Osteoblast (primary cell): ENCODE measurements at places on chromosomes 7 and 10.

- no peaks in the 10 kb centered on the region for H3K27me3 ChIP-seq
- no peak overlapping the region for H3K4me3 ChIP-seq
- H3K27ac ChIP-seq, result no peak overlapping the region
Measured at GRCh38 chr7:17444673-17445072, 146.2 kb downstream of the AHR start.

DNA sequence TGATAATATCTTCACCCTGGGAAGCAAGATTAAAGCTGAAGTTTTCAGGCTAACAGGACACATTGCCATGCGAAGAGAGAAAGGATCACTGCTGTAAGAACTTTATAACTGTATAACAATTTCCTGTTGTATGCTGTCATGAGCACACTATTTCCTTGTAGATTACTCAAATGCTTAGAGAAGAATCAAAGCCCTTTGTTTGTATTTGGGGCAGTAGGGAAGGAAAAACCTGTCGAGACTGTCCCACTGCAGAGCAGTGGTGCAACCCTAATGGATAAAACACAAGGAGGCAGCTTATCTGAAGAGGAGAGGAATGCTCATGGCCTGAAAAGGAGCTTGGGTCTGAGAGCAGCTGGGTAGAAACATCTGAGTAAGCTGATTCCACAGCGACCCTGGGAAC is 327.7 kb upstream of the NPSR1 start:
- H3K27ac ChIP-seq, result no peak overlapping the region
- no peak for DNase-seq
- no peaks in the 10 kb centered on the region for H3K27me3 ChIP-seq
- H3K4me3 ChIP-seq, result no peak overlapping the region
- H3K36me3 ChIP-seq, result no peaks in the 10 kb centered on the region
- H3K4me1 ChIP-seq, result no peaks in the 10 kb centered on the region

- DNase-seq, result peak; percentile 77
- H3K4me3 ChIP-seq, result no peak overlapping the region
- no peaks in the 10 kb centered on the region for H3K36me3 ChIP-seq
- peak overlapping the region; percentile 23 for H3K27ac ChIP-seq
- no peaks in the 10 kb centered on the region for H3K27me3 ChIP-seq
Measured at GRCh38 chr10:121823993-121824463, 103.8 kb downstream of the ATE1 start.

DNA sequence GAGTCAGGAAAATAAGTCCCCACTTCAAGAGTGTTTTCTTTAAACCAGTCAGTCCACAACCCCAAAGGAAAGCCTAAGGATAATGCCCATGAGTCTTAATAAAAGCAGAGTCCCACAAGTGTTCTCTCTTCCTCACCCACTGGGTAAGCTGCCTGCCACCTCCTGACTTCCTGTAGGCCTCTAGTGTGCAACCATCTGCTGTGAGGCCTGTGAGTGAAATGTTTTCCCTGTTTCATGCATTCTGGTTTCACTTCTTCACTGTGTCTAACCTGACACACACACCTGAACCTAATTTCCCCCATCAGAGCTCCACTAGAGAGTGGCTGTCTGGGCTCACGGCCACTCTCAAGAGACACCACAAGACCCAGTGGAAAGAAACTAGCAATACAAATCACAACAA is 38.9 kb upstream of the GDF10 start:
- peaks cover 10% of the 10 kb centered on the region for H3K4me1 ChIP-seq
- no peak overlapping the region for H3K27ac ChIP-seq
- H3K4me3 ChIP-seq, result no peak overlapping the region
- peaks cover 18% of the 10 kb centered on the region for H3K27me3 ChIP-seq

- H3K4me3 ChIP-seq, result no peak overlapping the region
- H3K4me1 ChIP-seq, result peaks cover 6% of the 10 kb centered on the region
- H3K36me3 ChIP-seq, result no peaks in the 10 kb centered on the region
Measured at GRCh38 chr7:137032436-137032835, 164.0 kb downstream of the CHRM2 start.

GRCh38 chr10:29304264-29304994 is 15.6 kb downstream of the LYZL1 start:
- peak overlapping the region; percentile 50 for H3K27ac ChIP-seq
- no peaks in the 10 kb centered on the region for H3K36me3 ChIP-seq
- H3K4me1 ChIP-seq, result peaks cover 13% of the 10 kb centered on the region
- H3K4me3 ChIP-seq, result peak overlapping the region; percentile 38

GRCh38 chr7:39453743-39454355 is 112.4 kb upstream of the YAE1 start:
- peaks cover 3% of the 10 kb centered on the region for H3K4me1 ChIP-seq
- DNase-seq, result peak; percentile 44
- H3K36me3 ChIP-seq, result no peaks in the 10 kb centered on the region
- H3K4me3 ChIP-seq, result no peak overlapping the region

- H3K27ac ChIP-seq, result peak overlapping the region; percentile 33
- H3K27me3 ChIP-seq, result no peaks in the 10 kb centered on the region
- peak; percentile 32 for DNase-seq
- no peak overlapping the region for H3K4me3 ChIP-seq
- no peaks in the 10 kb centered on the region for H3K36me3 ChIP-seq
Measured at GRCh38 chr10:17059197-17059688, 70.4 kb downstream of the CUBN start.

GRCh38 chr10:113239566-113240350 is 289.7 kb downstream of the TCF7L2 start:
- H3K4me3 ChIP-seq, result no peak overlapping the region
- peaks cover 40% of the 10 kb centered on the region for H3K27me3 ChIP-seq
- no peaks in the 10 kb centered on the region for H3K36me3 ChIP-seq
- H3K27ac ChIP-seq, result no peak overlapping the region

- no peak overlapping the region for H3K27ac ChIP-seq
- DNase-seq, result peak; percentile 39
- no peak overlapping the region for H3K4me3 ChIP-seq
- H3K4me1 ChIP-seq, result peaks cover 13% of the 10 kb centered on the region
- H3K27me3 ChIP-seq, result no peaks in the 10 kb centered on the region
Measured at GRCh38 chr10:75238182-75239095, 2.7 kb upstream of the COMTD1 start.

DNA sequence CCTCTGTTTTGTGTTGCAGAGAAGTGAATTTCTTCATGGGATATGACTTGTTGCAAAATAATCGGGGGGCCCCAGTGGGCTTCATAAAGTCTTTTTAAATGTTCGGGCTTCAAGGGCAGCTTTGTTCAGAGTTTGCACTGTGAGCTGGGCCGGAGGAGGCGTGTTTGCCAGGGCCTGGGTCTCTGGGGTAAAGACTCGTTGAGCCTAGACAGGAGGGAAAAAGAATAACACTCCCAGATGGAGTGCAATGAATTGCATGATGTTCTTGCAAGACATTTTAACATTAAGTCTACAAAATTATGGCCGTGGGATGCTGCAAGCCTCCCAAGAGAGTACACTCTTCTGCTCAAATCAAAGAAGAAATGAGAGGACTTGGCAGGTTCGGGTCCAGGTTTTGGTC is 23.6 kb downstream of the BMPER start:
- H3K27me3 ChIP-seq, result no peaks in the 10 kb centered on the region
- peaks cover 21% of the 10 kb centered on the region for H3K4me1 ChIP-seq
- H3K4me3 ChIP-seq, result no peak overlapping the region

GRCh38 chr7:44769776-44770294 is 21.2 kb downstream of the ZMIZ2 start:
- peak; percentile 76 for DNase-seq
- H3K27ac ChIP-seq, result no peak overlapping the region
- H3K4me3 ChIP-seq, result peak overlapping the region; percentile 58
- H3K4me1 ChIP-seq, result peaks cover 11% of the 10 kb centered on the region
- peaks cover 23% of the 10 kb centered on the region for H3K36me3 ChIP-seq

DNA sequence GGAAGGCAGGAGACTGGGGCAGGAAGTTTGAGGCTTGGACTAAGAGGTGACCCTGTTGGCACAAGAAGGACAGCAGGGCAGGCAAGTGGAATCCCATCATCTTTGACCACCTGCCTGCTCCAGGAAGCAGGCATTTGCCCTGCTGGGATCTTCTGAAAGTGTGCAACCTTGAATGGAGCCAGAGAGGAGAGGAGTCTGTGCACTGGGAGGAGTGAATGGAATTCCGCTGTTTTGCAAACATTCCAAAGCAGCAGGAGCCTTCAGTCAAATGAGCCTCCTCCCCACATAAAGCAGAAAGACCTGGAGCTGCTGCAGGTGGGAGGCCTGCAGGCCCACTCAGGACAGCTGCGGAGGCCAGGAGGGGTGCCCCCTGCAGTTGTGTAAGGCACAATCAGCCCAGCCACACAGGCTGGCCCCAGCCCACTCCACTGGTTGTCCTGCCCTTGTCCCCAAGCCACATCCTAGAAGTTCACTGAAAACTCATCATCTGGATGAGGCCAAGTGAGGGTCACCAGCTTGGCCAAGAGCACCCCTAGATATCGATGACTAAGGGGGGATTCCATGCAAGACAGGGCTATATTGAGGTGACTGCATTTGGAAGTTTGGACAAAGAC is 249.5 kb downstream of the RPS24 start:
- no peak overlapping the region for H3K27ac ChIP-seq
- no peak for DNase-seq
- H3K27me3 ChIP-seq, result no peaks in the 10 kb centered on the region
- no peaks in the 10 kb centered on the region for H3K4me1 ChIP-seq

GRCh38 chr7:85054306-85054705 is 132.6 kb downstream of the SEMA3D start:
- DNase-seq, result no peak
- no peak overlapping the region for H3K27ac ChIP-seq
- H3K4me1 ChIP-seq, result no peaks in the 10 kb centered on the region
- H3K4me3 ChIP-seq, result no peak overlapping the region
- H3K36me3 ChIP-seq, result no peaks in the 10 kb centered on the region

- H3K36me3 ChIP-seq, result no peaks in the 10 kb centered on the region
- no peaks in the 10 kb centered on the region for H3K4me1 ChIP-seq
- H3K27ac ChIP-seq, result no peak overlapping the region
- DNase-seq, result no peak
- H3K27me3 ChIP-seq, result no peaks in the 10 kb centered on the region
Measured at GRCh38 chr10:1923586-1923985, 186.3 kb upstream of the ADARB2 start.

GRCh38 chr10:62618576-62619412 is 185.7 kb upstream of the ADO start:
- H3K36me3 ChIP-seq, result no peaks in the 10 kb centered on the region
- no peak overlapping the region for H3K4me3 ChIP-seq
- H3K27ac ChIP-seq, result peak overlapping the region; percentile 45
- H3K27me3 ChIP-seq, result no peaks in the 10 kb centered on the region
- peaks cover 24% of the 10 kb centered on the region for H3K4me1 ChIP-seq

GRCh38 chr7:139931190-139931934 is 102.3 kb downstream of the TBXAS1 start:
- no peak overlapping the region for H3K27ac ChIP-seq
- H3K36me3 ChIP-seq, result no peaks in the 10 kb centered on the region
- no peak overlapping the region for H3K4me3 ChIP-seq
- H3K27me3 ChIP-seq, result no peaks in the 10 kb centered on the region

GRCh38 chr7:150877536-150877935 is 25.2 kb downstream of the AOC1 start:
- H3K27me3 ChIP-seq, result no peaks in the 10 kb centered on the region
- H3K27ac ChIP-seq, result no peak overlapping the region
- H3K4me1 ChIP-seq, result no peaks in the 10 kb centered on the region

GRCh38 chr10:89609833-89610346 is 35.2 kb downstream of the PANK1 start:
- no peaks in the 10 kb centered on the region for H3K4me1 ChIP-seq
- peaks cover 8% of the 10 kb centered on the region for H3K36me3 ChIP-seq
- no peaks in the 10 kb centered on the region for H3K27me3 ChIP-seq
- no peak overlapping the region for H3K27ac ChIP-seq
- H3K4me3 ChIP-seq, result no peak overlapping the region
- DNase-seq, result no peak

- no peak for DNase-seq
- H3K27ac ChIP-seq, result no peak overlapping the region
- H3K4me1 ChIP-seq, result peaks cover 10% of the 10 kb centered on the region
- no peak overlapping the region for H3K4me3 ChIP-seq
Measured at GRCh38 chr7:70098905-70099672, 500.8 kb downstream of the AUTS2 start.

- H3K4me3 ChIP-seq, result no peak overlapping the region
- no peak overlapping the region for H3K27ac ChIP-seq
- H3K36me3 ChIP-seq, result no peaks in the 10 kb centered on the region
- H3K27me3 ChIP-seq, result no peaks in the 10 kb centered on the region
Measured at GRCh38 chr10:99297033-99297432, 32.1 kb upstream of the CNNM1 start.

GRCh38 chr7:121416533-121416932 is 20.4 kb upstream of the FAM3C start:
- H3K4me3 ChIP-seq, result no peak overlapping the region
- peaks cover under 1% of the 10 kb centered on the region for H3K27me3 ChIP-seq
- H3K36me3 ChIP-seq, result no peaks in the 10 kb centered on the region
- DNase-seq, result no peak

DNA sequence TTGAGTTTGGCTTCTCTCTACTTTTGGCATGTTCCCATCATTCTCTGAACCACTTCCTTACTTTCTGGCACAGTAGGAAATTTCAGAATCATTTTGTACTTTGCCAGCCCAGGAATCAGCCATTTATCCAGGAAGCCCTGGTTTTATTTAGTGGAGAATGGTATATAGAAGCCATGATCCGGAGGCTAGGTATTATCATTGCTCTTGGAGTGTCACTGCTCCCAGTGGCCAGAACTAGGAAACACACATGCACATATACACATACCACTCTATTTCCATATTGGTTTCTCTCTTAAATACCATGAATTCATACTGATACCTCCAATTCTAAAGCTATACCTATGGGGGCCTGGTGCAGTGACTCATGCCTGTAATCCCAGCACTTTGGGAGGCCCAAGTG is 36.3 kb downstream of the SUFU start:
- H3K27me3 ChIP-seq, result no peaks in the 10 kb centered on the region
- H3K27ac ChIP-seq, result no peak overlapping the region
- DNase-seq, result peak; percentile 52
- H3K36me3 ChIP-seq, result no peaks in the 10 kb centered on the region
- H3K4me3 ChIP-seq, result no peak overlapping the region
- H3K4me1 ChIP-seq, result no peaks in the 10 kb centered on the region

GRCh38 chr10:2978574-2979273 is 88.6 kb upstream of the PFKP start:
- H3K27me3 ChIP-seq, result no peaks in the 10 kb centered on the region
- H3K27ac ChIP-seq, result no peak overlapping the region
- H3K4me1 ChIP-seq, result peaks cover 26% of the 10 kb centered on the region
- no peak for DNase-seq

DNA sequence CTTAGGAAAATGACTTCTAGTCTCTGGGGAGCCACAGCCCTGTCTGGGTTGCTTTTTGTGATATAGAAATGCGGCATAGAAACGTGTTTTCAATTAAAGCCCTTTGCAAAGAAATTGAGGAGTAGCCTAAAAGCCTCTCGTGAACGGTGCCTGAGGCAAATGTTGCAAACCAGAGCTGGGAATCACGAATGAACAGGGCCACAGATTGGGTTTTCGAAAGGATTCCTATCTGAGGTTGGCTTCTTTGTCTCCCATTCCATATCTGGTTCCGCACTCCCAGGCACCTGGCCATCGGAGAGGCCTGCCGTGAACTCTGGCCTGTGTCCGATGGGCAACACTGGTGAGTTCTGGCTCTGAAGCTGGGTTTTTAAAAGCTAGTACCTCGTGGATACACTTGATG is 221.6 kb downstream of the TCF7L2 start:
- DNase-seq, result no peak
- H3K4me3 ChIP-seq, result no peak overlapping the region
- no peak overlapping the region for H3K27ac ChIP-seq

- no peaks in the 10 kb centered on the region for H3K36me3 ChIP-seq
- no peak overlapping the region for H3K4me3 ChIP-seq
- H3K4me1 ChIP-seq, result no peaks in the 10 kb centered on the region
- no peaks in the 10 kb centered on the region for H3K27me3 ChIP-seq
- no peak for DNase-seq
- H3K27ac ChIP-seq, result no peak overlapping the region
Measured at GRCh38 chr10:123678376-123678775, 12.2 kb downstream of the GPR26 start.
